Naive thymus-derived CD8-positive, alpha-beta T cell (primary cell): ENCODE measurements at places on chromosomes 1 and 21. TPM values are rescaled to one million over a fixed set of nuclear protein-coding genes. Genes with fewer than 3 reads are reported as not detected.

The HMGCS2 gene
- not detected for polyA plus RNA-seq

DNA sequence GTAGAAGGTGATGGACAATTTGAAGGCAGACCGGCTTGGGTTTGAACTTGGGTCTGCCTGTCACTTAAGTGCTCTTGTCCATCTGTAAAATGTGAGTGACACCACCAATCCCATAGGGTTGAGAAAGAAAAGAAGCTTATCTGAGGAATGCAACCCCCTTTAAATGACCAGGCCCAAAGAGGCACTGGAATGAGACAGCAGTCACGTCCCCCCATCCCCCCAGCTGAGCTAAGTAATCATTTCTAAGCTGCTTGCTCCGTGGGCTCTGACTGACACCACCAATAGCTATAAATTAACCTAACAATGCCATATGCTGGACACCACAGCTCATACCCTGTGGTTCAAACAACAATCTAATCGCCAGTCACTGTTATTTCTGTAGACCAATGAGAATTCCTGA is 15.1 kb downstream of the LCA5L start:
- no peak for DNase-seq
- no peaks in the 10 kb centered on the region for H3K4me1 ChIP-seq
- peaks cover 3% of the 10 kb centered on the region for H3K27me3 ChIP-seq
- H3K36me3 ChIP-seq: no peaks in the 10 kb centered on the region
- H3K4me3 ChIP-seq: no peak overlapping the region

GRCh38 chr1:87852410-87853161 is 523.9 kb downstream of the LMO4 start:
- DNase-seq: no peak
- H3K4me3 ChIP-seq: no peak overlapping the region
- no peaks in the 10 kb centered on the region for H3K4me1 ChIP-seq
- H3K27ac ChIP-seq: no peak overlapping the region
- H3K36me3 ChIP-seq: no peaks in the 10 kb centered on the region

DNA sequence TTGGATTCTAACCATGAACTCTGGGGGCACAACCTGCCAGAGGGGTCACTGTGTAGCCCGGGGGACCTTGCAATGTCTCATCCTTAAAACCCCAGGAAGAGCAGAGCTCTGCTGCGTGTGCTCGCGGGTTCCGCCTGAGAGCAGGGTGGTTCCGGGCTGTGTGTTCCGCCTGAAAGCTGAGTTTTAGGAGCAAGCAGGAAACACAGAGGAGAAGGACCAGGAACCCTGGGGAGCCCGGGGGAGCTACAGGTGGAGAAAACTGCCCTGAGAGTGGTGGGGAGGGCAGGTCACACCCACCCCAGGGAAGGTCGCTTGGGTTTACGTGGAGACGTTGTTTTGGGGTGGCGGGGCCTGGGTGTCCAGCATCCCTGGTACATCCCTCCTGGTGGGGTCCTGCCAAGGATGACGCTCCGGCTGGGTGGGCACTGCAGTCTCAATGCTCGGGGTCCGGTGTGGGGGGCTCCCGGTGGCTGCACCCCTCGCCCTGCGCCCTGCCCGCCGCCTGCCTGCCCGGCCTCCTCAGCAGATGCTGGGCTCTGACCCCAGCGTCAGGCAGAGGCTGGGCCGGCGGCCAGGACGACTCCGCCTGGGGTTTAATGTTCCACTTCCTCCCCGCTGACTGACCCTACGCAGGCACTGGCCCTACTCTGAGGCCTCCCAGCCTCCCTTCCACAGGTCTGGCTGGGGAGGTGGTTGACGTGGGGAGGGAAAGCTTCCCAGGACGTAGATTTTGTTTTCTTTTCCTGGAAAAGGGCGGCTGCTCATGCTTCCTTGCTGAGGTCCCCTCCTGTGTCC is 17.3 kb upstream of the C1orf159 start:
- no peak overlapping the region for H3K27ac ChIP-seq
- no peak for DNase-seq
- no peak overlapping the region for H3K4me3 ChIP-seq
- H3K4me1 ChIP-seq: peaks cover 21% of the 10 kb centered on the region

GRCh38 chr1:16087733-16088132 is 14.3 kb upstream of the FAM131C start:
- H3K4me3 ChIP-seq: no peak overlapping the region
- DNase-seq: no peak
- H3K4me1 ChIP-seq: no peaks in the 10 kb centered on the region
- H3K27me3 ChIP-seq: no peaks in the 10 kb centered on the region
- no peak overlapping the region for H3K27ac ChIP-seq
- H3K36me3 ChIP-seq: no peaks in the 10 kb centered on the region
